Myocyte (in vitro differentiated cells): ENCODE measurements at places on chromosomes 13 and 19. TPM values are rescaled to one million over a fixed set of nuclear protein-coding genes. Genes with fewer than 3 reads are reported as not detected.

GRCh38 chr13:77691871-77692270 lies 5.6 kb upstream of the SLAIN1 start:
- no peak for DNase-seq

- peak; percentile 62 for DNase-seq
These were observed 4.8 kb upstream of the TM9SF2 start for GRCh38 chr13:99496184-99497142.

DNA sequence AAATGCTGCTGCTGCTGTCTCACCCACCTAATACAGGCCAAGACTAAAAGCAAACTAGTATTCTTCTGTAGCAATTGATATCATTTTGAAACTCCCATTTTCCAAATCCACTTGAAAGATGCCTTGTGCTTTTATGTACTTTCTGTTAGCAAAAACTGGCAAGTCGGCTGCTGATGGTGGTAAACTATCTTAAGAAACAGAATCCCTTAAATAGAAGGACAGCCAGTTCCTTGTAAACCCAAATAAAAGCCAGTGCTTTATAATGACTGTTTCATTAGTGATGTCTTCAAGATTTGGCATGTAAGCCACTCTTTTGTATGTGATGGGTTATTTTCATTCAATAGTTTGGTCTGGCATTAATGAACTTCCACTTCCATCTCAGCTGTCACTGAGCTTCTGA lies 5.2 kb downstream of the FAM124A start:
- DNase-seq: no peak

DNA sequence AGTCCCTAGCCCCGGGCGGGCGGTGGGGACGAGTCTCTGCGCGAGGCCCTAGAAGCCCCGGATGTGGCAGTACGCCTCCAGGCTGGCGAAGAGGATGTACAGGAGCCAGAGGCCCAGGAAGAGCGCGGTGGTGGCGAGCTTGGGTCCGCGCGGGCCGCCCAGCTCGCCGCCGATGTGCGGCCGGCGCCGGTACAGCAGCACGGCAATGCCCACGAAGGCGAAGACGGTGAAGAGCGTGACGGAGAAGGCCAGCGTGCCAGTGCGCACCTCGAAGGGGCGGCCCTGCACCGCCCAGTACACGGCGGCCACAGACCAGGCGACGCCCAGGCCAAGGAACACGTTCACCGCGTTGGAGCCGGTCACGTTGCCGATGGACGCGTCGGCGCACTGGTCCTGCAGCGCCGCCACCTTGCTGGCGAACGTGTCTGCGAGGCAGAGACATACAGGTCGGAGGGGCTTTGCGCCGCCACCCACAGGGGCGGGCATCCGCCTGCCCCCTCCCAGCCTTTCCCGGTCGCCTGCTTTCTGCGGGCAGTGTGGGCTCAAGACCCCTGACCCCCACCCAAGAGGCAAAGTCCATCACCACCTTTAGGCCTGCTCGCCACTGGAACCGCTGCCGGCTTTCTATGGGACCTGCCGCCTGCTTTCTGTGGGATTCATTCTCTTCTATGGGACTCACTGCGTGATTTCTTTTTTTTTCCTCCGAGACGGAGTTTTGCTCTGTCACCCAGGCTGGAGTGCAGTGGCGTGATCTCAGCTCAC lies 10.9 kb upstream of the MEIS3 start:
- DNase-seq: no peak

GRCh38 chr19:18507021-18507726 lies 14.7 kb downstream of the ELL start:
- DNase-seq: no peak

GRCh38 chr13:99967869-99968520 lies 3.6 kb downstream of the ZIC5 start:
- no peak for DNase-seq

DNA sequence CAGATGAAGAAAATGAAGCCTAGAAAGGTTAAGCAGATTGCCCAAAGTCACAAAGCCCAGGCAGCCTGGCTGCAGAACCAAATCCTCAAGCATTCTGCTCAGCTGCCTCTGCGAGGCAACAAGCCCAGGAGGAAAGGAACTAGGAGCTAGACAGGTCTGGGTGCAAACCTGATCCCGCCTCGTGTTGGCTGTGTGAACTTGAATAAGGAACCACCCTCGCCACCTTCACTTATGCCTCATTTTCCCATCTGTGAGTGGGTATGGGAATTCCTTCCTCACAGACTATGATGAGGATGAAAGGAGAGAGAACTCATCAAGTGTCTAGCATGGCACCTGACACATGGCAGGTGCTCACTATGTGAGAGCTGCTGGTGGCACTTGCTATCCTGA lies 6.6 kb downstream of the SMG9 start:
- DNase-seq: no peak

GRCh38 chr13:79659121-79659521 lies 178.2 kb downstream of the NDFIP2 start:
- peak; percentile 87 for DNase-seq

DNA sequence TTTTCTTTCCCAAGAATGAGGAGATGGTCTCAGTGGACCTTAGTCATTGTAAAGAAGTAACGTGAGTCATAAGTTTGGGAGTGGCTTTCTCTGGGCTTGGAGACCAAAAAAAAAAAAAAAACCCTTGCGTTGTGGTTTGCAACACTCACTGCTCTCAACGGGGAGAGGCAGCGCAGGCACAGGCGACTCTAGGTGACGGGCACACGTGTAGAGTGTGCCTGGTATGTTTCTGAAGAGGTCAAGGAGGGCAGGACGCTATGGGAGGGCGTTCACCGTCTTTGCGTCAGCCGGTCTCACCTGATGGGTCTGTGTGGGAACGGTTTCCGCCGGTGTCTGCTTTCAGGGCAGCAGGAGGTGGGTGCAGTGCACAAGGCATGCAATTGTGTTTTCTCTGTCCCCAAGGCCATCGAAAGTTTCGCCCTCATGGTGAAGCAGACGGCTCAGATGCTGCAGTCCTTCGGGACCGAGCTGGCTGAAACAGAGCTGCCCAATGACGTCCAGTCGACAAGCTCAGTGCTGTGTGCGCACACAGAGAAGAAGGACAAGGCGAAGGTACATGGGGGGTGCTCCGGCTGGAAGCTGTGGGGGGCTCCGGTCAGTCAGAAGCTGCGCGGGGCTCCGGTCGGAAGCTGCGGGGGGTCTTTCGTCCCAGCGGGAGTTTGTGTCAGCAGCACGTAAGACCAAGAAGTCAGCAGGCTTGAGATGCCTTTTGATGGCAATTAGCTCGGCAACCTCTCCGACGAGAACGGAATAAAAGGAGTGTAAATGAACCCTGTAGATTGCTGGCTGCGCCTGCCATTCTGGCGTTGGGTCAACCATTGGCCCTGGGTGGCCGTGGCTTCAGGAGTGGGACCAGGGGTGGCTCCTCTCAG lies 40.8 kb upstream of the F7 start:
- peak; percentile 76 for DNase-seq

GRCh38 chr13:53100394-53101063 lies 71.9 kb downstream of the OLFM4 start:
- DNase-seq: no peak

GRCh38 chr19:51354103-51354741 lies 12.0 kb downstream of the ETFB start:
- no peak for DNase-seq

GRCh38 chr13:20713751-20714150 lies 10.3 kb downstream of the IL17D start:
- peak; percentile 85 for DNase-seq

DNA sequence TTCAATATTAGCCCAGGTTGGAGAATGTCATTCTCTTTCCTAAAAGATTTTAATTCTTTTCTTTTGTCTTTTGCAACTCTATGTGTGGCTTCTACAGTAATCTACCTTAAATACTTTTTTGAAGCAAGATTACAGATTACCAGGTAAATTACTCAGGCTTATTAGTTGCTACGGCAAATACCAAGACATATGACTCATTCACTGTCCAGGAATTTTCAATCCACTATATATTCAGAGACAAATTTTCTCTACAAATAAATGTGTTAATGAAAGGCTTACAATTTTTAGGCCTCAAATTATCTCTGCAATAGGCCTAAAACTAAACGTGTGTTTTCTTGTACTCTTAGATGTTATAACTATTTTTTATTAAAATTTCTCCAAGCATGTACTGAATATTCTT lies 631.3 kb downstream of the DIAPH3 start:
- no peak for DNase-seq

GRCh38 chr19:39057615-39058014 lies 25.3 kb upstream of the FBXO27 start:
- no peak for DNase-seq

- DNase-seq: no peak
These were observed 6.4 kb upstream of the DIRAS1 start for GRCh38 chr19:2727640-2727944.

DNA sequence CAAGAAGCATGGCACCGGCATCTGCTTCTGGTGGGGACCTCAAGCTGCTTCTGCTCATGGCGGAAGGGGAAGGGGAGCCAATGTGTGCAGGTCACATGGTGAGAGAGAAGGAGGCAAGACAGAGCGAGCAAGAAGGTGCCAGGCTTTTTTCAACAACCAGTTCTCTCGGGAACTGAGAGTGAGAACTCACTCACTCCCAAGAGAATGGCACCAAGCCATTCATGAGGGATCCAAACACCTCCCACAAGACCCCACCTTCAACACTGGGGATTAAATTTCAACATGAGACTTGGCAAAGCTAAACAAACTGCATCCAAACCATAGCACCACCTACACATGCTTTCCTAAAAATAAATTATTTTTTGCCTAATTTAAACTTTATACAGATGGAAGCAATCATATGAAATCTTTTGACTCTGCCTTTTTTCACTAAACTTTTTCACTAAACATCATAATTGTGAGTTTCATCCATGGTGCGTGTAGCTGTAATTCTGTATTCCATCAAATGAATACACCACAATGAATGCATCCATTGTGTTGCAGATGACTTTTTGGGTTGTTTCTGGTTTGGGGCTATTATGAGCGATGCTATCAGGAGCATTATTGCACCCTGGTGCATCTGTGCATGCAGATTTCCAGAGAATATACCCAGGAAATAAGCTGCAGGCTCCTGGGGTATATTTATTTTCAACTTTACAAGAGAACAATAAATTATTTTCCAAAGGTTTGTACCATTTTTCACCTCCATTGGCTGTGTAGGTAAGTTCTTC lies 14.6 kb upstream of the IPO5 start:
- no peak for DNase-seq

- DNase-seq: no peak
These were observed 27.5 kb upstream of the SIGLEC11 start for GRCh38 chr19:49988433-49988832.

DNA sequence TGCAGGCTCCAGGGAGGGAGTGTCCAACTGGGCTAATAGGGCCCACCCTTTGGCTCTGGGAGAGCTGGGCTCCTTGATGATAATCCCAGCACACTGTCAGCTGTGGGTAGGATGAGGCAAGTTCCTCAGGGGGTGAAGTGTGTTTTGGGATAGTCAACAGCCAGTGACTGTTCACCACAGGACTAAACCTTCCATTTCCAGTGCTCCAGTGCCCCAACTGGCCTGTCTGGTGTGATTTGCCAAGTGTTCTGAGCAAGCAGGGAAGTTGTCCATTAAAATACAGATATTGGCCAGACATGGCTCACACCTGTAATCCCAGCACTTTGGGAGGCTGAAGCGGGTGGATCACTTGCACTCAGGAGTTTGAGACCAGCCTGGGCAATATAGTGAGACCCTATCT lies 150.9 kb downstream of the TM9SF2 start:
- DNase-seq: no peak

DNA sequence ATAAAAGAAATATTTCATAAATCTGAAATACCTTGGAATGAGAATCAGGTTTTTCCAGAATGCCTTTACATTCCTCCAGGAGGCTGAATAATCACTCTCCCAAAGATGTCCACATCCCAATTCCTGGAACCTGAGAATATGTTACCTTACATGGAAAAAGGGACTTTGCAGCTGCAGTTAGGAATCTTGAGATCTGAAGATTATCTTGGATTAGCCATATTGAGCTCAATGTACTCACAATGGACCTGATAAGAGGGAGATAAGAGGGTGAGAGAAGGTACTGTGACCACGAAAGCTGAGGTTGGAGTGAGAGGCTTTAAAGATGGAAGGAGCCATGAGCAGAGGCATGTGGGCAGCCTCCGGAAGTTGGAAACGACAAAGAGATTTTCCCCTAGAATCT lies 36.8 kb upstream of the MBNL2 start:
- DNase-seq: no peak

- no peak for DNase-seq
These were observed 5.8 kb upstream of the TMC4 start for GRCh38 chr19:54178581-54179261.

- peak; percentile 31 for DNase-seq
These were observed 145.7 kb downstream of the PCCA start for GRCh38 chr13:100234524-100235136.

DNA sequence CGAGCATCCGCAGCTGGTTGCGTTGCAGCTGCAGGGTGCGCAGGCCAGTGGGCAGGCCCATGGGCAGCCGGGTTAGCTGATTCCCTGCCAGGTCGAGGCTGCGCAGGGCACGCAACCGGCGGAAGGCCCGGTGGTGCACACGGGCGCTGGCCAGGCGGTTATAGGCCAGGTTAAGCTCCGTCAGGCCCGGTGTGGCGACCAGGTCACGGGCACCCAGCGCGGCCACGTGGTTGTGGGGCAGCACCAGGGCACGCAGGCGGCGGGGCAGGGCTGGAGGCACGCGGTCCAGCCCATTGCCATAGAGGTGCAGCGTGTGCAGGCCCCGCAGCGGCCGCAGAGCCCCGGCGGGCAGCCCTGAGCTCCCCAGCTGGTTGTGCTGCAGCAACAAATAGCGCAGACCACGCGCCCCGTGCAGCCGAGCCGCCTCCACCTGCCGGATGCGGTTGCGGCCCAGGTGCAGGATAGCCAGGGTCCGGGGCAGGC lies 5.3 kb downstream of the PODNL1 start:
- no peak for DNase-seq

DNA sequence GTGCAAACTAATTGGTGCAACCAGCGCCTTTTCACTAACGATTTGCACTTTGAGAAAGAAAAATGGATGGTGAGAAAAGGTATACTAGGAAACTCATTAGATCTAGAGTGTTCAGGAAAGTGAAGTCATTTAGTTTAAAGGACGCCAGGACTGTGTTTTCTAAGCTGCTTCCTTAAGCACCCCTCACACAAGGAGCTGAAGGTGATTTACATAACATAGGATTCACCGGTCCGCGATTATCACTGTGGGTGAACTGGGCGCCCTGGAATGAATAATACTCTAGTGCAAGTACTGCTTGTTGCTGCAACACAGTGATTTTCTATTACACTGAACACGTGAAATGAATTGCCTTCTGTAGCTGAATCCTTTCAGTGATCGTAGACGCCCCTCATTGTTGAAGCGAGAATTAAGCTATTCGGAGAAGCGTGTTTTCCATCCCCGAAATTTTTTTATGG lies 2.6 kb upstream of the MAB21L1 start:
- no peak for DNase-seq

The PIN1 gene
- total RNA-seq: 156 and 167 TPM in 2 replicates

The F10 gene
- 0.42 and 1.3 TPM in 2 replicates for total RNA-seq

The HS6ST3 gene
- total RNA-seq: 0.05 TPM in 1 of 2 replicates, not detected in the other

The PTH2 gene
- not detected in 2 replicates for total RNA-seq

The ZNF681 gene
- 1.1 and 1.2 TPM in 2 replicates for total RNA-seq

The ZNF841 gene
- 13.3 and 13.9 TPM in 2 replicates for total RNA-seq

The ZNF69 gene
- total RNA-seq: 6.3 and 8.8 TPM in 2 replicates

The XRCC1 gene
- 29.2 and 32.1 TPM in 2 replicates for total RNA-seq

The MBD3L3 gene
- total RNA-seq: not detected in 2 replicates

The ZFP36 gene
- total RNA-seq: 6.8 and 7.3 TPM in 2 replicates

The ZNF235 gene
- total RNA-seq: 4.8 and 6.3 TPM in 2 replicates

The FXYD3 gene
- 0.91 TPM in 1 of 2 replicates, not detected in the other for total RNA-seq

The UGGT2 gene
- 27.9 and 29.0 TPM in 2 replicates for total RNA-seq
